ENCODE measurements at places on chromosomes 1 and 21.
A peak's percentile ranks its signal among the peaks of the same experiment; 100 is the strongest.

GRCh38 chr1:12400027-12400693 is 170.3 kb downstream of the VPS13D start:
- no peak for DNase-seq

DNA sequence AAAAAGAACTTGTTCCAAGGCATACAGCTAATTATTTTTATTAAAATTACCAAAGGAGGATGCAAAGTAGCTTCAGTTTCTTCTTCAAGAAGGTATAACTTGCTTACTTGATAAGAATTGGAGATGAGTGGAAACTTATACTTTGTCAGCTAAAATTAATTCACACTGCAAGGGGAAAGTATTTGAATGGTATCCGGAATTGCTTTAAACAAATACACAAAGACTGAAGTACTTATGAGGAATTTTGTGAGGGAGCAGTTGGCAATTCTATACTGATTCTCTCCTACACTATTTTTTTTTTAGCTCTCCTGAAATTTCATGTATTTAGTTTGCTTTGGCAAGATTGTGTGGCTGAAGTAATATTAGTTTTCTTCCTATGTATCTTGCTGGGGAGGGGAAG is 39.2 kb upstream of the GRIK1 start:
- no peak for DNase-seq

DNA sequence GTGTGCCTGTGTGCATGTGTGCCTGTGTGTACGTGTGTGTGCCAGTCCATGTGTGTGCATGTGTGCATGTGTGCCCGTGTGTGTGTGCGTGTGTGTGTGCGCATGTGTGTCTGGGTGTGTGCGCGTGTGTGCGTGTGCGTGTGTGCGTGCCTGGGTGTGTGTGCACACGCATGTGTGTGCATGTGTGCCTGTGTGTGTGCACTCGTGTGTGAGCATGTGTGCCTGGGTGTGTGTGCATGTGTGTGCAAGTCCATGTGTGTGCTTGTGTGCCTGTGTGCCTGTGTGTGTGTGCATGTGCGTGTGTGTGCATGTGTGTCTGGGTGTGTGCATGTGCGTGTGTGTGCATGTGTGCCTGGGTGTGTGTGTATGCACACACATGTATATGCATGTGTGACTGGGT is 28.7 kb upstream of the COL6A2 start:
- DNase-seq = no peak

DNA sequence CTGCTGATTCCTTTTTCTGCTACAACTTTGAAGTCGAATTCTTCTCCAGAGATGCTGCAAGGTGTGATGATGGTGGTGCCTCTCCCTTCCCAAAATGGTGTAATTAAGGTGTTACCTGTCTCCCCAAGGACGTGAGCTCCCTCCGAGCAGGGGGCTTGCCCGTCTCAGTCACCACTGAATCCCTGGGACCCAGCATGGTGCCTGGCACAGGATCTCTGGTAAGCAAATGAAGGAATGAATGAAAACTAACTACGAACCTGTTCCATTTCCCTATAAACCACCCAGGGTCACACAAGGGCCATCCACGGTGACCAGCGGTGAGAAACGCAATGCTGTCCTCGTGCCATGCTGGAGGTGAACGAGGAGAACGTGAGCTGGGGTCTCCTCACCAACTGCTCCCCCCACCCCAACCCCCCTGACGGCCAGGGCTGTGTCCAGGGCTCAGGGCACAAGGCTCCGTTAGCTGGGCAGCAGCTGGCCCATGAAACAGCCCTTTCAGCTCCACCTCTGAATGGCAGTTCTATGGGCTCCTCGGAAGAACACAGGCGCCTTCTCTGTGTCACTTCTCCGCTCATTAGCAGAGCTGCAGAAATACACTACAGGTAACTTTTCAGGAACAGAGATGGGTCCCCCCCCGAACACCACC is 2.2 kb upstream of the MATN1 start:
- DNase-seq = no peak

DNA sequence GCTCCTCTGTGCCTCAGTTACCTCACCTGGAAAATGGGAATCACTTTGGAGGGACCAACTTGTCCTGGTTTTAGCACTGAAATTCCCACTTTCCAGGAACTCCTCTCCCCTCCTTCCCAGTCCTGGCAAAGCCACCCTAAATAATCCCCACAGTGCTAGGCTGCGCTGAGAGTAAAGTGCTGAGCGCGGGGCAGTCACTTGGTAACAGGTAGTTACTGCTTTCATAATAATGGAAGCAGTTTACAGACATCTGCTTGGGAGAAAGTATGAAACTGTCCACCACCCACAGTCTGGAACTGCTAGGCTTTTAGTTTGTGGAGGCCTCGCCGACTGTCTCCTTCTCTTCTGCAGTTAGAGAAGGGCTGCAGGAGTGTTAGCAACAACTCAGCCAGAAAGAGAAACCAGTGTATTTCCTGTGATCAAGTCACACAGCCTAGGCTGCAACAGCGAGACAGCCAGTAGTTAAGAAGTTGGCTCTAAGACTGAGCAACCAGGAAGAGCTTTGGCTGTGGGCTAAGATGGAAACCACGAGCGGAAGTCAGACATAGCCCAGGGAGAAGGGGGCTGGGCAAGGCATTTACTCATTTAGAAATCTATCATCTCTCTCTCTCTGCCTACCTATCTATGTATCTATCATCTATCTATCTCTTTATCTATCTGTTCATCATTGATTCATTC is 30.8 kb upstream of the ABCG1 start:
- DNase-seq = peak; percentile 89

- DNase-seq = peak; percentile 48
Measured at GRCh38 chr1:225940385-225941151, 452 bp downstream of the LEFTY2 start.

- no peak for DNase-seq
Measured at GRCh38 chr1:53414632-53415031, 44.6 kb upstream of the DMRTB1 start.

DNA sequence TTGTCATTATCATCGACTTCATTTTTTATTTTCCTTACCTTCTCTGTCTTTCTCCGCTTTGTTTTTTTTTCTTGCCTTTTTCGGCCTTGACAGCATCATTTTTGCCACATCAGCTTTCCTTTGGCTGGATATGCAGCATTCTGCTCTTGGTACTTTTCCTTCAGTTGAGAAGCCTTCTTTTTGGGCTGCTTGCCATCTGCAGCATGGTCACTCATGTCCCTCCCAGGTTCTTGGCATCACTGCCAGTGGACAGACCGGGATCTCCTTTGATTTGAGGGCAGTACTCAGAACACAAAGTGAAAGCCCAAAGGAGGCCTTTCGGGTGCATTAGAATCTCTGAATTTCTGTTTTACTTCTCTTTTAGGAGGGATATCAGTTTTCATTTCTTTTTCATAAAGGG is 3.7 kb upstream of the PARP1 start:
- peak; percentile 78 for DNase-seq

- no peak for DNase-seq
Measured at GRCh38 chr1:19061798-19062197, 105.3 kb upstream of the IFFO2 start.

DNA sequence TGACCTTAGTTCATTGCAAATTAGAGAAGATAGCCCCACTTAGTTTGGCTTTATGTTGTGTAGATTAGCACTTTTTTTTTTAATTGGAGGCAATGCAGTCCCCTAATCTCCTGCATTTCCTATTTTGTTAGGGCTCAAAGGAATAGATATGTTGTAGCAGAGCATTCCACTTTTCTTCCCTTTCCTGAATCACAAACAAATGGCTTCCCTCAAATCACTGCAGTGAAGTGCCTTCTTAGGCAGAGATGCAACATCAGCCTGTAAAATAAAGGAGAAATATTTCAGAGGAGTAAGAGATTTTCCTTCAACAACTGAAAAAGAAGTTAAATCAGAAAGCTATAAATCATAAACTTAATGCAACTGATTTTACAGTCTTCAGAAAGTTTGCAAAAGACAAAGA is 271.8 kb upstream of the C1orf105 start:
- no peak for DNase-seq

DNA sequence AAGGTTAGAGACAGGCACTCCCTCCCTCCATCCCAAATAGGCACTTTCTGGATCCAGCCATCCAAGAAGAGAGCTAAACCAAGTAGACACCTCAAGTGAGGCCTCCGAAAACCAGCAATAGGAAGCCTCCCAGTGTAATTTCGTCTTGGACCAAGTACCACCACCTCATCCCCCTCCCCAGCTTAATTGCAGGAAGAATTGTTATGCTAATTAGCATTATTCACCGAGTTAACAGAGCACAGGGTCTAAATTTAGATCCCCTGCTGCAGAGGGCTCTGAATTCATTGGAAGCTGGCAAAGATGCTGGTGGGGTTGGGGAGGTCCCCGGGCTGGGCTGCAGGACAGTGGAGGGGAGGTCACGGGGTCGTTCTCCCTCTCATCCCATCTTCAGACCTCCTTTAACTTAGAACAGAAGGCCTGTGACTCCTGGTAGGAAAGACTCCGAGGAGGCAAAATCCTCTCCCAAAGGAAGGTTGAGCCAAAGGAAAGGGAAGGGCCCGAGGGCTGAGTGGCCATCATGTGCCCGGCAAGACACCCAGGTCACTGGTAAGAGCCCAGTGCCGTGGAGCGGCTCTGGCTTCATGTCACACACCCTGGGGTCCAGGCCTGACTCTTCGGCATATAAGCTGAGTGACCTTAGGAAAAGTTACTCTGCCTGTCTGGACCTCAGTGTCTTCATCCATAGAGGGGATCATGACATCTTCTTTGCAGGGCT is 209.2 kb upstream of the GRIK3 start:
- no peak for DNase-seq

- DNase-seq = peak; percentile 33
Measured at GRCh38 chr21:26732432-26733221, 112.6 kb downstream of the ADAMTS1 start.

GRCh38 chr21:27079636-27080240 is 112.8 kb upstream of the ADAMTS5 start:
- DNase-seq = no peak

DNA sequence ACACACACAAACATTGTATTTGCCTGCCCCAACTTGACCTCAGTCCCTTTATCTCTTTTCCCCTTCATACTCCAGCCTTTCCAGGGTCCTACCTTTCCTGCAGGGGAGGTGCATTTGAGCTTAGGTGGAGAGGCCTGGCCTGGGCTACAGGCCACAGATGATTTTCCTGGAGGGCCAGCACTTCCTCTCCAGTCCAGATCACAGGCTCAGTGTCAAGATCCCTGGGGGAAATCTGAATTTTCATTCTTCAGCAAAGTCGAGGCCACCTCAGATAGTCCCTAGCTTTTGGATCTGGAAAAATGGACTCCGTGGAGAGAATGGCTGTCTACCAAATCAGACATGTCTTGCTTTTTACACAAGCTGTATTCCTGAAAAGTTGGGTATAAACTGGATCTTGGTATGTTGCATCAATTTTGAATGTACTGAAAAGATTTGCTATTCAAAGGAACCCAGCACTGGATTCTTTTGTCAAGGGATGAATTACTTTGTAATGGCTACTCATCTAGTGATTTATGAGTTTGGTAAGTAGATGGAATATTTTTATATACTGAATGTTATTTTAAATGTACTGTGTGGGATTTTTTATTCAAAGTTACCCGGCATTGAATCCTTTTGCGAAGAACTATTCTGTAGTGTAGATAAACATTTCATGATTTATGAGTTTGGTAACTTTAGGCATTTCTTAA is 78.7 kb downstream of the DDR2 start:
- no peak for DNase-seq

- no peak for DNase-seq
Measured at GRCh38 chr1:100452641-100453040, 85.3 kb upstream of the GPR88 start.

Measured in RPMI8226 (cell line).